Adrenal gland (tissue), 19 donors: ENCODE measurements at places on chromosomes 5 and 9. TPM values are rescaled to one million over a fixed set of nuclear protein-coding genes. Genes with fewer than 3 reads are reported as not detected.

- DNase-seq, result no peak
These were observed 15.3 kb downstream of the LHX3 start for GRCh38 chr9:136189394-136190236.

- DNase-seq, result no peak
These were observed 7.9 kb upstream of the IER5L start for GRCh38 chr9:129185991-129186390.

GRCh38 chr9:136881691-136882108 is 4.6 kb upstream of the TRAF2 start:
- no peak for DNase-seq

The C1QTNF2 gene
- 1.0 TPM for polyA plus RNA-seq
